ENCODE measurements at places on chromosomes 13 and 19.
A peak's percentile ranks its signal among the peaks of the same experiment; 100 is the strongest.

- no peak for DNase-seq
Measured at GRCh38 chr13:72074663-72075062, 207.7 kb upstream of the DACH1 start.

- DNase-seq, result no peak
Measured at GRCh38 chr13:98377635-98378378, 199.1 kb downstream of the STK24 start.

GRCh38 chr19:54162241-54162805, 2.8 kb upstream of the LENG1 start:
- DNase-seq, result no peak

DNA sequence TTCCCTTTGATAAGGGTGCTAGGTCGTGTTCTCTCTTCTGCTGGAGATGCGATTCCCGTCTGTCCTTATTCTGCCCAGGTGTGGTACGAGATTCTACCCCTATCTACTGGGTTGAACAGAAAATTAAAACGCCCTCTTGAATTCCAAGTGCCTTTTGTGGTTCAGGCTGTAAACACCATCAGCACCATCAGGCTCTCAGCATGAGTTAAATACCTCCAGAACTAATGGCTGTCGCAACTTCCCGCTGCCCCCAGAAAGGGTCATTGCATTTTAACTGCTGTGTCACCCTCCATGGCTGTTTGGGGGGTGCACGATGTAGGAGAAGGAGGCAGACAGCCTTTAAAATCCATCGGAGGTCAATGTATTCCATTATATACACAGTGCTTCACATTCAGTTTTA, 177.4 kb downstream of the OXGR1 start:
- DNase-seq, result no peak

- no peak for DNase-seq
Measured at GRCh38 chr19:1608359-1609102, 3.3 kb upstream of the UQCR11 start.

- DNase-seq, result no peak
Measured at GRCh38 chr19:41734156-41734555, 21.2 kb upstream of the CEACAM6 start.

GRCh38 chr13:28754698-28755545, 36.2 kb upstream of the SLC46A3 start:
- no peak for DNase-seq

- DNase-seq, result no peak
Measured at GRCh38 chr13:48816700-48817099, 159.0 kb upstream of the FNDC3A start.

GRCh38 chr13:83377491-83377890, 504.8 kb downstream of the SLITRK1 start:
- peak; percentile 56 for DNase-seq

DNA sequence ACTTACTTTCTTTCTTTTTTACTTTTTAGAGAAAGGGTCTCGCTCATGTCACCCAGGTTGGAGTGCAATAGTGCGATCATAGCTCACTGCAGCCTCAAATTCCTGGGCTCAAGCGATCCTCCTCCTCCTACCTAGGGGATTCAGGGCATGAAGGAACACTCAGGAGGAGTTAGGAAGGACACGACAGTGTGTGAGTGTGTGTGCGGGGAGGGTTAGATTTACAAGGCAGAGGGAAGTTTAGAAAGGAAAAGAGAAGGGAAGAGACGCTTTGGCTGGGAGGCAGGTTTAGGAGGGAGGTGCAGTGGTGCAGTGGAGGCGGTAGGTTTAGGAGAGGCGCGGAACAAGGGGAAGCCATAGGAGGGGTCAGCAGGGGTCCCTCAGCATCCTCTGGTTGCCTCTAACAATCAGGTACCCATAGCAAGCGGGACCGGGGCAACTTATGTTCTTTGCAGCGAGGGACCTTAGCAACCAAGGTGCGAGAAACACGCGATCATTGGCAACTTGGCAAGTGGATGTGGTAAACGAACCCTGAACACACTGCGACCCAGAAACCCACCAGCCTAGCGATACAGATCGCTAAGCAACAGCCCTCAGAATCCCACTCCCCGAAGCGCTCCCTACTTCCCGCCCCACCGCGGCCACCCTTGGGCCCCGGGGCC, 501 bp downstream of the SIRT2 start:
- no peak for DNase-seq

- DNase-seq, result no peak
Measured at GRCh38 chr19:50924586-50924985, 13.4 kb upstream of the KLK4 start.

DNA sequence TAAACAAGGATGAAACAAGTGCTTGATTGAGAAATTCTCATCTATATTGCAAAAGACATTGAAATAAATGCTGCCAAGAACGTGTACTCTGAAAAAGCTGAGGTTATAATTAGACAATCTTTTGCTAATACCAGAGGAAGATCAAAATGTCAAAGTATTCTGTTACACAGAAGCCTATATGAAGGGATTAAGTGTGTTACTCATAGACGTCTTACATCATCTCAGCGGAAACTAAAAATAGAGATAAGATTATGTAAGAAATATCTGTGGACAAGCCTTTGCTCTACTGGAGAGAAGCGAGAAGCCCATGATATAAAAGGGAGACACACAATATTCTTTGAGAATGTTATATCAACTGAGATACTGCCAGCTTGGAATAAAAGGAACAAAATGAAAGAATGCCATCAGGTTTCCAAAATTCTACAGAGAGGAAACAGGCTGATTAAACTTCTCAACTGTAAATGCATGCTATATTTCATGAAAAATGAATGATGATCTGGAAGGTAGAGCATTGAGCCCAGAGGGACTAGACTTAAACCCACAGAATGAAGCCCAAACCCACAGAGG, 699.0 kb downstream of the GPC5 start:
- no peak for DNase-seq

- peak; percentile 32 for DNase-seq
Measured at GRCh38 chr19:56076498-56076897, 44.6 kb downstream of the ZNF787 start.

- no peak for DNase-seq
Measured at GRCh38 chr19:41700381-41701195, 7.8 kb upstream of the CEACAM5 start.

- DNase-seq, result no peak
Measured at GRCh38 chr19:55147545-55148251, 1.3 kb downstream of the TNNT1 start.

- no peak for DNase-seq
Measured at GRCh38 chr13:23243066-23243465, 62.3 kb downstream of the SGCG start.

- no peak for DNase-seq
Measured at GRCh38 chr13:69155136-69155535, 952.5 kb upstream of the ATXN8OS start.

GRCh38 chr19:49906879-49907564, 10.3 kb upstream of the IL4I1 start:
- no peak for DNase-seq

- DNase-seq, result no peak
Measured at GRCh38 chr13:25847145-25847544, 204.7 kb downstream of the SHISA2 start.

DNA sequence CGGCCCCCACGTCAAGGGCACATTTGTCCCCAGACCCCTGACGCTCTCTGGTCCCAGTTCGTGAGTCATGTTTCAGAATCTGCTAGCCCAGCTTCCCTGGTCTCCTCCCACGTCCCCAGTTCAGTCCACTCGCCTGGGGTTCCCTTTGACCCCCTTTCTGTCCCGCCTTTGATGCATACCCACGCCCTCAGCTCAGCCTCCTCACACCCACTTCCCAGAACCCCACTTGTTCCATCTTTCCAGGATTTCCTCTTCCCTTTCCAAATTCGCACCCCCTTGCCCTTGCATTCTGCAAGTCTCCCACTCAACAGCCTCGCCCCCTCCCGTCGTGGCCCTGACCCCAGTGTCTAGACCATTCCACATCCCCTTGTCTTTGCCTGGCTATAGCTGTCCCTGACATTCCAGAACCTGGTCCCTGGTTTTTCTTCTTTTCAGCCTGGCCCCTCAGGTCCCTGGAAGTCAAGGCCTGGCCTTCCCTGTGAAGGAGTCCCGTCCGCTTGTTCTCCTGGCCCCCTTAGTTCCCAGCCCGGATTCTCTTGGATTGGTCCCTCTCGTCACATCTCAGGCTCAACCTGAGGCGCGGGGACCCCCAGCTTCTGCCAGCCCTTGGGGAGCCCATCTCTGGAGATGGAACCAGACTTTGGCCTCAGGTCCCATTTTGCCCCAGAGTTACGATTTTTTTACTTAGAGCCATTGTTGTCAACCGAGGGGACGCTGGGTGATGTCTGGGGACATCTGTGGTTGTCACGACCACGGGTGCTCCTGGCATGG, 1.3 kb downstream of the NCLN start:
- DNase-seq, result no peak

- no peak for DNase-seq
Measured at GRCh38 chr19:45972081-45972946, 1.4 kb downstream of the NOVA2 start.

DNA sequence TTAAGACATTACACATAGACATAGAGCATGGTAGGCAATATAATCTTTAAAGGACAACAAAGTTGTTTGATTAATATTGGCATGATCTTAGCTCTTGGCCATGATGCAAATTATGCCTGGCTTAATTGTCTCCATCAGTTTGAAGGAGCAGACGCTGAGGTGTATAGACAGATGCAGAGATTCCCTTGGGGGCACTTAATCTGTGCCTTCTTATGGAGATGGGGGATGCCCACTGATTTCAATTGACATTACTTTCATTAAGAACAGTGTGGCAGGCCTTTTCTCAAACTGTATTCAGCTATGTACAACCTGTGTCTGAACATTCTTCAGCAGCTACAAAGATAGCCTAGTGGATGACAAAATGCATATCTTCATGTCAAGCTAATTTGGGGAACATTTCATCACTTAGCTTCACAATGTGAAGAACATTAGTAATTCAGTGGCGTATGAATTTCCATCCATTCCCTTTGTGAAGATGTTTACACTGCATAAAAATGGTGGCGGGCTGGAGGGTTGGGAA, 85.3 kb upstream of the MYCBP2 start:
- DNase-seq, result no peak

DNA sequence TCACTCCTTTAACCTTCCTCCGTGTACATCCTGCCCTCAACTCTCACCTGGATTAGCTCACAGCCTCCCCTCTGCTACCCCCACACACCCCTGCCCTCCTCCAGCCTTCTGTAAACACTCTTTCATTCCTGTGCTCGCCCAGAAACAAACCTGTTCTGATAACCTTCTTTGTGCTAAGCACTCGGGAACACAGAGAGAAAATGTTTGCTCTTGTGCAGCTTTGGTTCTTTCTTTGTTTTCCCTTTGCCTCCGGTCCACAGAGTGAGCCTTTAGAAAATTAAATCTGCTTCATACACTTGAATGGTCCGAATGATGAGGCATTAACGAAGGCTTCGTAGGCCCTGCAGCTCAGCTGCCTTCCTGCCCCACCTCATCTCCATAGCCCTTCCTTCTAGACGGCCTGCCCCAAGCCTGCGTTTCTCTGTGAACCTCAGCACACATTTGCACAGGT, 6.6 kb upstream of the ZDHHC20 start:
- DNase-seq, result no peak

- DNase-seq, result no peak
Measured at GRCh38 chr19:56294549-56294948, 20.1 kb downstream of the ZSCAN5A start.

GRCh38 chr19:45705115-45705514, 12.6 kb downstream of the QPCTL start:
- DNase-seq, result no peak

GRCh38 chr13:101522607-101523006, 70.1 kb downstream of the ITGBL1 start:
- DNase-seq, result no peak

DNA sequence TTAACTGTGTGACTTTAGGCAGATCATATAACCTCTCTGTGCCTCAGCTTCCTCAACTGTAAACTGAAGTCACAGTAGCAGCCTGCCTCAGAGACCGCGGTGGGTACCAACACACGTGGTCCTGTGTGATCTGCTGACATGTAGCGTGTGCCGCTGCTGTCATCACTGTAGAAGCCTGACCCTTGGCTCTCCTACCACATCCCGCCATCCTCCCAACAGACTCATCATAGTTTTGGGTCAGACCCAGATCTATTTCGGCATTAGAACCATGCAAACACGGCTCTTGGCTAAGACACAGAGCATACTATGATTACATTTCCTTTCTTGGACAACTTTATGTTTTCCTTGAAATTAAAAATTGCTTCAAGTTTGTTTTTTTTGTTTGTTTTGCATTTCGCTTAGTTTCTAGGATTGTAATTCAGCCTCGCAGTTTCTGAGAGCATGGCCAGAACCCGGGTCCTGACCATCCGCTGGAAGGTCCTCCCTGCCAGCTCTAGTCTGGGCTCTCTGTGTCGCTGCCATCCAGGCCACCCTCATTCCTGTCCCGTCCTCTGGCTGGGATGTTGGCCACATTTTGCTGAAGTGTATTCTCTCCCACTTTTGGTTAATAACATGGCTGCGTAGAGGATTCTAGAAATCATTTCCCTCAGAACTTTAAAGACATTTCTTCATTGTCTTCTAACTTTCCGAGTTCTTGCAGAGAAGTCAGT, 53.0 kb downstream of the GGACT start:
- DNase-seq, result no peak

DNA sequence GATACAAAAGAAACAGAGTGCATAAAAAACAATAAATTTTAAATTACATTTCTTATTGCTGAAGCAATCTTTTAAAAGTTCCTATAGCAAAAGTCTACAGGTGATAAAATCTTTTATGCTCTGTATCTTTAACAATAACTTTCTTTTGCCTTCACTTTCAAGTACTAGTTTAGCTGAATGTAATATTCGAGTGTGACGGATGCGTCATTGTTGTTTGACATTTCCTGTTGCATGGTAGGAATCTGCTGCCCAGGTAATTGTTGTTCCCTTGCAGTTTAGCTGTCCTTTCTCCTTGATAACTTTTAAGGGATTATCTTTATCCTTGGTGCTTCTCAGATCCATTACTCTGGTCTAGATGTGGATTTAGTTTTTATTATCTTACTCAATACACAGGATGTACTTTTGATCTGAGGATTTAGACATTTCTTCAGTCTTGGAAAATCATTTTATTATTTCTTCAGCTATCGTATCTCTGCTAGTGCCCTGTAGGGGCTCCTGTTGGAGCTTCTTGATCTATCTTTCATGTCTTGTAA, 2.1 kb upstream of the CPB2 start:
- no peak for DNase-seq

DNA sequence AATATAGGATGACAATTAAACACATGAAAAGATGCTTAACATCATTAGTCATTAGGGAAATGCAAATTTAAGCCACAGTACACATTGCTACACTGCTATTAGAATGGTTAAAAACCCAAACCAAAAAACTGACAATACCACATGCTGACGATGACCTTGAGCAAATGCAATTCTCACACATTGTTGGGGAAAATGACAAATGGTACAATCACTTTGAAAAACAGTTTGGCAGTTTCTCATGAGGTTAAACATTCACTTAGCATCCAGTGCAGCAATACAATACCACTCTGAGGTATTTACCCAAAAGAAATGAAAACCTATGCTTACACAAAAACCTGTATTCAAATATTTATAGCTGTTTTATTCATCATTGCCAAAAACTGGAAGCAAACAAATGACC, 11.3 kb downstream of the FLT3 start:
- DNase-seq, result no peak

- DNase-seq, result no peak
Measured at GRCh38 chr13:36973621-36974295, 25.4 kb downstream of the ALG5 start.

Data from fibroblast of the conjunctiva (primary cell).